Stimulated activated CD4-positive, alpha-beta T cell treated with anti-CD3 and anti-CD28 coated beads, Interleukin-15, amount 100 ng/mL, for 1 hour (primary cell): ENCODE measurements at places on chromosomes 3 and 15.

- DNase-seq = no peak
Observed at GRCh38 chr15:93948726-93949125, 282.6 kb upstream of the MCTP2 start.

DNA sequence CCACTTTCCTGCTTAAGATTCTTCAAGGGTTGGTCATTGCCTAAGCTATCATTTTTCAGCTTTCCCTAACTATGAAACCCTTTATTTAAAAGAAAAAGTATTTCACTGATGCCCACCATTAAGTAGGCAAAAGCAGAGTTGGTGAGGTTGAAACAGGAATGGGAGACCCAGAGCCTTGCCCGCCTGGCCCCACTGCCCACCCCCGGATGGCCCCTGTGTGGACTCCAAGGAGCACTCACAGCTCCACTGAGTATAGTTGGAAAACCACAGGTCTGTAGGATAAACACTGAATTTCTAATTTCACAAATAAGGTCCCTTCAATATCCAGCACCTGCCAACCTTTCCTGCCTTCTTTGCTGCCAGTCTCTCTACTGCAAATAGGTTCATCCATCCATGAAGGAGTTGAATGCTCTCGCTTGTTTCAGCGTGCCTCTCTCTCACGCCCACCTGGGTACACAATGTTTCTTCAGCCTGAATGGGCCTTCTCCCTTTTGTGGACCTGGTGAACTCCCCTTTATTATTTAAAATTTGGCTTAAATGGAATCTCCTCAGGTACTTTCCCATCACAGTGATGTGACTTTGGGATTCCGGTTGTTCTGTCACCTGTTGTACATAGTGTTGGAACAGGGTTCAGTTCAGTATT, 8.7 kb upstream of the ACAP2 start:
- DNase-seq = no peak

DNA sequence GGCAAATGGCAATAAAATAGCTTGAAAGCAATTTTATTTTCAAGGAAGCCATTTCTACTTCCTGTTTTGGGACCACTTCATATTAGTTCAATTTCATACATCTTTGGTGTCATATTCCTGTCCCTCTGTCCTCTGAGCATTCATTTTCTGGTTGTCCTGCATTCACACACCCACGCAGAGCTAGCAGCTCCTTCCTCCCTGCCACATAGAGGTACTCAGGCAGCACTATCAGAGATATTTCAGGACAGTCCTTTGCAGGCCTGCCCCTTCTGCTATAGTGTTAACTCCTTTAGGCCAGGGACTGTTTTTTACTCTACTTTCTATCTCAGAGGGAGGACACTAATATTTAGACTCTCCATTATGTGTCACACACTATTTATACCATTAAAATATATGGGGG, 132.0 kb downstream of the ECT2 start:
- no peak for DNase-seq

DNA sequence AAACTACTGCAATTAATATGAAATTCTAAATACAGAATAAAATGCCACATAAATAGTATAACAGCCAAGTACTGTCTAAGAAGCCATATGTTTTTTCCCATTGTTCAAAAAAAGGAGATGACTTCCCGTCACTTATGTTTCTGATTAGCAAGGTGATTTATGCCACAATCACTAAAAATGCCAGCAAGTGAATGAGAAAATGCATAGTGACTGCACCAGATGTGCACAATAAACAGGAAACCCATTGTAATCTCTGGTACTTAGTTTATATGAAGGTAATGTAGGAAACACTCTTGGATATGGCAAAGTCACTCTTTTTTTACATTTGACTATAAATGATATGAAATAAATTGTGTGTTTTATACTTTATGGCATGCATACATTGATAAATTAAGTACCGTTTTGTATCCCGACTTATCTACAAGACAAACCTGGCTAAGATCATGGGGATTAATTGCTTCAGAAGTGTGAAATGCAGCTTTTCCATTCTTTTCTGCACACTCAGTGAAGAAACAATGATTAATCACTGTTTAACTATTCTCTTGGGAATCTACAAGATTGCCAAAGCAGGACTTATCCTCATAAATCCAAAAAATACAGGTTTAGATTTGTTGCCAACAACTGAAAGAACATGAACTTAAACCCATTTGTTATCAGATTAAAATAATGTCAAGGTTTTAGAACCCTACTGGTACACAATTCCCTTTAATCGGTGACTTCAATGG, 164.5 kb downstream of the TBC1D5 start:
- no peak for DNase-seq

DNA sequence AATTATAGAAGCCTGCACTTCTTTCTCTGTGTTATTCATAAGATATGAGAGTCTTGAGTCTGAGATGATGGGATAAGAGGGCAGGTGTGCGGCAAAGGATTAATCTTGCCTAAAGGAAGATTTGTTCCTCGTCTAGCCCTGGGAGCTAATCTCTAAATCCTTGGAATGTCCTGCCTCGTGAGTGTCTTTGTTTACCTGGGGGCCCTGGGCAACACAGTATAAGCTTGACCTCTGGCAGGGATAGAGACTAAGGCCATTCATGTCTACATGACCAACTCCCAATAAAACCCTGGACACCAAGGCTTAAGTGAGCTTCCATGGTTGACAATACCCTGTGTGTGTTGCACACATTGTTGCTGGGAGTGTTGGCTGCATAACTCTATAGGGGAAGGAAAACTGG, 3.2 kb upstream of the AGBL1 start:
- DNase-seq = no peak

GRCh38 chr15:65829130-65829764, 37.2 kb upstream of the DENND4A start:
- no peak for DNase-seq

DNA sequence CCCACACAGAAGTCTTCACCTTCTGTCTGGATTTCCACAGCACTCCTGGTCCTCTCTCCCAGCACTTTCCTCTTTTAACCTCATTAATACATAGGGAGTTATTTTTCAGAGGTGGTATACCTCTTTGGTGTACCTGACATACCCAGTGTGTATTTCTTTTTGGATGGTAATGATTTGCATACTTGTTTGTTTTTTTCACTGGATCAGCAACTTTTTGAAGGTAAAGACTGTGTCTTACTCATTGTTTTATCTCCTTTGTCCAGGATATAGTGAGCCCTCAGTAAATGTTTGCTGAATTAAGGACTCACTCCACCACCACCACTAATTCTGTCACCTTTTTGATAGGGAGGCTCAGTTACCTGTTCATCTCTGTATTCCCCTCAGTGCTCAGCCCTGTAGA, 52.1 kb downstream of the SACM1L start:
- DNase-seq = no peak

GRCh38 chr3:119149484-119149883, 3.5 kb downstream of the TEX55 start:
- DNase-seq = no peak

GRCh38 chr15:99711625-99712024, 21.6 kb downstream of the LYSMD4 start:
- no peak for DNase-seq

DNA sequence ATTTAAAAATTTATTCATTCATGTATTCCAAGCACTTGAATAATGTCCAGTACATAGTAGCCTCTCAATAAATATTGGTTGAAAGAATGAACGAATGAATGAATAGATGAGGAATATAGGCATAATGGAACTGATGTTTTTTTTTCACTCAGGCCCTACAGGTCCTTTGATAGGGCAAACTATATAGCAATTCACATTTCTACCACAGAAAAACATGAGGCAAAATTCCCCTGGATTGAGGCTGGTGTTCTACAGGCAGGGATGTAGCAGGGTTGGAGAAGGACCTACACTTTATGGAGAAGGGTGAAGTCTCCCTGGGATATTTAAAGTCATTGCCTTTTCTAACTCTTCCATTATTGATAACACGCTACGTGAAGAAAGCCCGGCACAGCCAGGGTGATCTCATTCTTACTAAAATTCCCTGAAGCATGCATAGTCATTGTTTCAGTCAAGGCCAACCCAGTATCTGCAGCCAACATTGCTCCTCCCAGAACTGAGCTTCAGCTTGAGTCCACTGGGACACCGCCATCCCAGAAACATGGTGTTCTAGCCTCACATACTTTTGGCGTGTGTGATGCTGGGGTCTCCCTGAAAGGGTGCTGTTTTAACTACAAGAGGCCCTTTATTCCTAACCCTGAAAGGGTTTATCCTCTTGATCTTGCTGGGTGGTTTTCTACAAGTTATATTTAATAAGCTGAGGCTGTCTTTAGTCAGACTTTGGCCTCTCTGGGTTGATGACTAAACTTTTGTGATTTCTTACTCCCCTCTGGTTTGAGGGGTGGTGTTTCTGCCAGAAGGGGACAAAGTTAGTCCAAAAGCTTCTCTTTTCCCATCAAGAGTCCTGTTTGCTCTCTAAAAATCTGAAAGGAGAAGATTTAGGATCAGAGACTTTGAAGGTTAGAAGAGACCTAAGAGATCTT, 25.9 kb upstream of the FBN1 start:
- no peak for DNase-seq

GRCh38 chr15:49038382-49038781, 7.9 kb downstream of the SECISBP2L start:
- DNase-seq = no peak

GRCh38 chr3:193795062-193795690, 202.2 kb downstream of the OPA1 start:
- no peak for DNase-seq

DNA sequence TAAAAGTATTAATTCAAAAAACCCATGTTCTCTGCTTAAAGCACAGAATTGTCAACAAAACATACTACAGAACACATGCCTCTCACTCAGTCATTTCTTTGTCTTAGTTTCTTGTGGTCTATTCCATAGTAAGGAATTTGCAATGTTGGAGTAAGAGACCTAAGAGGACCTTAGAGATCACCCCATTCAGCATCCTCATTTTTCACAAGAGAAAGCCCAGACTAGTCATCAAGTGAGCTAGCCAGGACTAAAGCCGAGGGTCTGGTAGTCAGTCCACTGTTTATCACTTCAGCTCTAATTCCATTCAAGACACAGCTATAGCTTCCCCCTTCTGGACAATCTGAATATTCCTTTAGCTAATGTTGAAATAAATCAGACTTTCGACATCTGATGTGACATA, 601.1 kb downstream of the FHIT start:
- no peak for DNase-seq

DNA sequence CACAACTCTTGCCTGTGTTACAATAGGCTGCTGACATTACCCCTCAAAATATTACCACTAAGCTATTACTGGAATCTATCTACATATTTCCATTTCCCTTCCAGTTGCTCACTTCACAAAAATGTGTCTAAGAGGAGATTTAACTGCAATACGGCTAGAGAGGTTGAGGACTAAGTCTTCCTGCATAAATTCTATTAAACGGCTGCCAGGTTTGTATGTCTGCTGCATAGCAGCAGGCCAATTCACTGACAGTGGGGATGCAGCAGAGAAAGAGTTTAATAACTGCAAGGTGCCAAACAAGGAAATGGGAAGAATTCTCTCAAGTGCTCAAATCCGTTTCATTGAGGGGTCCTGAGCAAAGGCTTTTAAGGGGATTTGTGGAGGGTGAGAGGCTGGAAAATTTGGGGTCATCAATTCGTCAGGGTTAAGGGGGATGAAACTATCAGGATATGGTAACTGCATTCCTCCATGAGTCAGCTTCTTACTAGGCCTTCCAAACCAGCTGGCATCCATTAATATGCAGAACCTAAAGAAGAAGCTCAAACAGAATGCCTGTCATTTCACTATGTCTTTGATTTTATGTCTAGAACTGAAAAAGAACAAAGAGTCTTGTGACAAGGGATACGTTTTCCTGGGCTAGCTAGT, 675.6 kb downstream of the TBL1XR1 start:
- no peak for DNase-seq

- DNase-seq = no peak
Observed at GRCh38 chr3:126671521-126671920, 16.6 kb upstream of the TXNRD3 start.

DNA sequence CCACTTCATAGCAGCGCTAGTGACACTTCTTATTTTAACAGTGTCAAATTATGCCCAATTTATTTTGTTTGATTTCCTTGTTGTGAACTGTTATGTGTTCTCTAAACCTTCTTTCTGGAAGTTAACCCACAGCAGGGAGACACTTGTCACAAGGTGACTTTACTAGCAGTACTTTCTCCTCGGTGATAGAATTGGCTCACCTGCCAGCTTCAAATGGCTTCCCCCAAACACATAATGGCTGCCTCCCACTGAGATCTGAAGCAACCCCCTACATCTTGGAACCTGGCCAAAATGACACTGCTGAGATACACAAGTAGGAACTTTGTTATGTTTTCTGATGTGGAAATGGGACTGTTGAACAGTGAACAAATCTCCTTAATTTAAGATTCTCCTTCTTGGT, 238.8 kb upstream of the DPH6 start:
- DNase-seq = no peak

DNA sequence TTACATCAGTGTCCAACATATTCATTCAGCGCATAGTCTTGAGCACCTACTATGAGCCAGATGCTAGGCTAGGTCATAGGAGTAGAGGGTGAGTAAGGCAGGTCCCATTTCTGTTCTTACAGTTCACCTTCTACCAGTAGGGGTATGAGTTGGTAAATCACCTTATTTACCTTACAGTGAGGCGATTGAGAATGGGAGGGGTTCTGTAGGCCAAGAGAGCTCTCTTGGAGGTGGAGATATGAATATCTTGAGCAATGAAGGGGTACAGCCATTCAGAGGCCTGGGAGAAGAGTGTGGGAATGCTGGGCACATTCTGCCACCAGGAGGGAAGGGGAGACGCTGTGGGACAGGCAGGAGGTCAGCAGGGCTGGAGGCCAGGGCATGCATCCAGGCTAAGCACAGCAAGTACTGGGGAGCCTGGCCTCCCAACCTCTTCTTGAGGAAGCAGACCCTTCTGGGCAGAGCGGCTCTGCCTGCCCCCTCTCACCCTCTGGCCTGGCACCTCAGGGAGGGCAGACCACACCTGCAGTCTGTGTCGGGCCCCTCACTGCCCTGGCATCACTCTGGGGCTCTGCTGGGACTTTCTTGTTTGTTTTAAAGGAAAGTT, 123.4 kb downstream of the EEFSEC start:
- no peak for DNase-seq

GRCh38 chr15:25793354-25794050, 69.6 kb downstream of the ATP10A start:
- no peak for DNase-seq

DNA sequence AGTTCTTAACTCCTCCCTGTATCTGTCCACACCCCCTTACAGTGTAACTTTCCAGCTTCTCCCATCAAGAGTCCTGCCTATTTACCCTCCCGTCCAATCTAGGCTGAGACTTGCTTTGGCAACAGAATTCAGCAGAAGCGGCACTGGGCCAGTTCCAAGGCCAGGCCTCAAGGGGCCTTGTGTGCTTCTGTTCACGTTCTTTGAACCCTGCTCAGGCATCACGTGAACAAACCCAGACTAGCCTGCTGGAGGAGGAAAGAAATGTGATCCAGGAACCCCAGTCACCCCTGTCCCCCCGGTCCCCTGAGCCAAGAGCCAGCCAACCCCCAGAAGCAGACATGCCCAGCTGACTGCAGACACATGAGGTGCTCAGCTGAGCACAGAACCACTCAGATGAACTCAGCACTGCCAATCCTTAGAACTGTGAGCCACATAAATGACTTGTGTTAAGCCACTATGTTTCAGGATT, 76.1 kb upstream of the DCLK3 start:
- no peak for DNase-seq

- no peak for DNase-seq
Observed at GRCh38 chr15:87200149-87200548, 1056.4 kb downstream of the NTRK3 start.

- no peak for DNase-seq
Observed at GRCh38 chr3:30355622-30356021, 250.8 kb upstream of the TGFBR2 start.
